ENCODE measurements at places on chromosomes 1 and 21. TPM values are rescaled to one million over a fixed set of nuclear protein-coding genes. Genes with fewer than 3 reads are reported as not detected.
A peak's percentile ranks its signal among the peaks of the same experiment; 100 is the strongest.

DNA sequence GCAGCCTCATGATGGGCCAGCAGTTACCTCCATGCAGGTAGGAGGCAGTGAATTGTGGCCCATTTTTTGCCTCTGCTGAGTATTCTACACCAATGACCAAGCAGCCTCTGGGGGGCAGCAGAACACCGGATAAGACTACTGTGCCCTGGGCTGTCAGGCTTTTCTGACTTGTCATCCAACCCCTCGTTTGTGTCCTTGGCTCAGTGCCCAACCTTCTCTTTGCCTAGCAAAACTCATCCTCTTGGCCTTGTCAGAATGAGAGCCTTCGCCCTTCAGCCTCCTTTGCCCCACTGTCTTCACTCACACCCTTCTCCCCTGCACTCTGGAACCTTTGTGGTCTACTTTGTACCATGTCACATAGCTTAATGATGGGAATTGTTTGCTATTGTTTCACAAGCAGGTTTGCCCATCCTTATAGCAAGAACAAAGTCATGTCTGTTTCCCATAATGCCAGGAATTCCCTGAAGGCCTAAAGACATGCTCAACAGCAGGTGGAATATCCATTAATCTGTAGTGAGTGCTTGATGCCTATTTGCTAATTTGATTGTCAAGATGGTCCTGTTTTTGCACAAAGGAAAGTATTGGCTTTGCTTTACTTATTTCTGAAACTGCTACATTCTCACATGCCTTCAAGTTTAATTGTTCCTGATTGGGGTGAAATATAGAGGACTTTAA lies 255.9 kb downstream of the HHAT start:
- H3K4me1 ChIP-seq: no peaks in the 10 kb centered on the region
- no peaks in the 10 kb centered on the region for H3K36me3 ChIP-seq
- no peak overlapping the region for H3K27ac ChIP-seq
- no peak overlapping the region for H3K4me3 ChIP-seq

DNA sequence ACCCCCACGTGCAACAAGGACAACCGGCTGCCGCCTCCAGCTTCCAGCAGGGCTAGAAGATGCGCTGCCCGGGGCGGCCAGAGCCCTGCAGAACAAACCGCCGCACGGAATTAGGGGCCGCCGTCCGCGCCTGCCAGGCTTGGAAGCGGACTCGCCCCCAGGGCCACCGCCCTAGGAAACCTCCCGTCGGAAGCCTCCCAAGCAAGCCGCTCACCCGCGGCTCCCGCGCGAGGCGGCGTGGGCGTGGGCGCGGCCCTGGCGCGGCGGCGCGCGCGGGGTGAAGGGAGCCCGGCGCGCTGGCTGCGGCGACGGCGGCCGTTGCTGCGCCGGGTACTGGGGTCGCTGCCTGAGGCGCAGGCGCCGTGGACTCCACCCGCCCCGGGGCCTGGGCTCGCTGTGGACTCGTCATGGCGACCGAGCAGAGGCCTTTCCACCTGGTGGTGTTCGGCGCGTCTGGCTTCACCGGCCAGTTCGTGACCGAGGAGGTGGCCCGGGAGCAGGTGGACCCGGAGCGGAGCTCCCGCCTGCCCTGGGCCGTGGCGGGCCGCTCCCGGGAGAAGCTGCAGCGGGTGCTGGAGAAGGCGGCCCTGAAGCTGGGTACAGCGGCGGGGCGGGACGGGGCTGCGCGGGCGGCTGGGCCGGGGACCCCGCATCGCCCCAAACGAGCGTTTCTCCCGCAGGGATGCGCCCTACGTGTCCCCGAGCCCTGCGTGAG lies at the start of gene SCCPDH:
Gene SCCPDH, plus strand, starts transcription at position 394 of the 715 bp plus-strand sequence. Its CDS starts 14 bp downstream, at position 408.
- no peaks in the 10 kb centered on the region for H3K27me3 ChIP-seq
- no peaks in the 10 kb centered on the region for H3K36me3 ChIP-seq
- H3K4me1 ChIP-seq: peaks cover 11% of the 10 kb centered on the region
- peak; percentile 46 for DNase-seq
- H3K4me3 ChIP-seq: peak within 1 kb of the TSS; percentile 17

DNA sequence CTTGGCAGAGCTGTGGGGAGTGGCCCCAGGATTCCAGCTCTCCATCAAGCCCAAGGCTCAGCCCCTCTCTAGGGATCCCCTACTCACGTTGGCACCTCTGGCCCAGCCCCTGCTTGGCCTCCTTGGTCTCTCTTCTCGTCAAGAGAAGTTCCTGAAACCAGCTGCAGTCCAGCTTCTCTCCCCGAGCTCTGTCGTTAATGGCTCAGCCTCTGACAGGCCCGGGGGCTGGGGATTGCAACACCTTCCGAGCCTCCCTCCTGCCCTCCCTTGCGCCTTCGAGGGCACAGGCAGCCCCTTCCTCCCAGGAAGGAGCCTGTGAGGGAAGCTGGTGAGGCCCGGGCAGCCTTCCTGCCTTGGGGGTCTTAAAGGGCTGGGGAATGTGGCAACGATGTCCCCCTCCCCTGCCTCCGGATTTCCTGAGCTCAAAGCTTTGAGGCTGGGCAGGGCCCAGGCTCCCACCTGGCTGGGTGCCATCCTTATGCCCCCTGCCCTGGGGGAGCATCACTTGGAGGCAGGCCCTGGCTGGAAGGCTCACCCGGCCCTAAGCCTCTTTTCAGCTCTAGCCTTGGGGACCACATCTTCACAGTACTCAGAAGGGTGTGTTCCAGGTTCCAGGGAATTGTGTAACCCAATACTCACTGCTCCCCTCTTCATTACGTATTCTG lies at the start of gene CSF3R:
Gene CSF3R, minus strand, starts transcription at position 190 of the 665 bp plus-strand sequence. CDS start 3,417 bp downstream, outside the sequence.
- no peaks in the 10 kb centered on the region for H3K4me1 ChIP-seq
- H3K36me3 ChIP-seq: no peaks in the 10 kb centered on the region
- no peak for DNase-seq
- no peaks in the 10 kb centered on the region for H3K27me3 ChIP-seq

The VWA5B1 gene
- 0.11 TPM for polyA plus RNA-seq

The HSPB7 gene
- not detected for polyA plus RNA-seq

GRCh38 chr1:118649369-118650106 lies 338.6 kb downstream of the TBX15 start:
- H3K4me1 ChIP-seq: no peaks in the 10 kb centered on the region
- no peak overlapping the region for H3K4me3 ChIP-seq
- no peaks in the 10 kb centered on the region for H3K27me3 ChIP-seq
- H3K27ac ChIP-seq: no peak overlapping the region
- DNase-seq: no peak

The VASH2 gene
- not detected for polyA plus RNA-seq

DNA sequence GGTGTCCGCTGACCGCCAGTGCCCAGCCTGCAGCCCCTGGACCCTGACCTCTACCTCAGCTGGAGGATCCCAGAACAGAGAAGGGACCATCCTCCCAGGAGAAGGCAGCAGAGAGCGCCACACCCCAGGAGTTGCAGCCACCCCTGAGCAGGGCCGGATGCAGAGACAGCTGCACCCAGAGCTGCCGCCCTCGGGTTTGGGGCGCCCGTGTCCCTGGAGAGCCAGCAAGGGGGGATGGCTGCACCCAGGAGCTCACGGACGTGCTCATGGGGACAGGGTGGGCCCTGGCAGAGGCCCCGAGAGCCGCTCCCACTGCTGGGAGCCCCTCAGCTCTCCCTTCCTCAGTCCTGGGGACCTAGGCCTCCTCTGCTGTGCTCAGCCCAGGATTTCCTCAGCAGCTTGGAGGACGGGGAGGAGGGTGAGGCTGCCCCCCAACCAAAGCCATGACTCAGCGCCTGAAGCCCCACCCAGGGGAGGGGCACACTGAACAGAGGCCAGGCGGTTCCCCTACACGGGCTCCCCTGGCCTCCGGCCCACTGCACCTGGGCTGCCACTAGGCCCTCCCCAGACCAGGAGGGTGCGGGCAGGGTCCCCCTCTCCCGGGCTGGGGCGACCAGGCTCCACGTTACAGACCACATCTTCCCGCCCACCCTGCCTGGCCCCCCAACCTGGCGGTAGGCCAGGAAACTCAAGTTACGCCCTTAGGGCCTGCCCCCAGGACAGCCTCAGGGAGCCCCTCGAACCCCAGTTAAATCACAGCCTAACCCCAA lies 2.2 kb downstream of the ACAP3 start:
- H3K27me3 ChIP-seq: no peaks in the 10 kb centered on the region
- H3K27ac ChIP-seq: peak overlapping the region; percentile 24
- H3K4me3 ChIP-seq: peak overlapping the region; percentile 39
- peaks cover 36% of the 10 kb centered on the region for H3K4me1 ChIP-seq

GRCh38 chr21:29465546-29465945 lies 166.8 kb downstream of the BACH1 start:
- H3K4me1 ChIP-seq: no peaks in the 10 kb centered on the region
- H3K27me3 ChIP-seq: no peaks in the 10 kb centered on the region
- no peaks in the 10 kb centered on the region for H3K36me3 ChIP-seq
- H3K4me3 ChIP-seq: no peak overlapping the region
- H3K27ac ChIP-seq: no peak overlapping the region

- no peaks in the 10 kb centered on the region for H3K4me1 ChIP-seq
- H3K27ac ChIP-seq: no peak overlapping the region
- H3K27me3 ChIP-seq: no peaks in the 10 kb centered on the region
- peaks cover 82% of the 10 kb centered on the region for H3K36me3 ChIP-seq
Measured at GRCh38 chr1:19138958-19139581, 71.0 kb downstream of the UBR4 start.

The ORC1 gene
- 0.16 TPM for polyA plus RNA-seq

The HORMAD1 gene
- polyA plus RNA-seq: not detected

GRCh38 chr1:165631342-165632151 lies 513 bp downstream of the MGST3 start:
- no peaks in the 10 kb centered on the region for H3K27me3 ChIP-seq
- peak overlapping the region; percentile 97 for H3K4me3 ChIP-seq
- H3K36me3 ChIP-seq: no peaks in the 10 kb centered on the region
- H3K27ac ChIP-seq: peak overlapping the region; percentile 69
- peaks cover 35% of the 10 kb centered on the region for H3K4me1 ChIP-seq
- DNase-seq: peak; percentile 14

- no peak overlapping the region for H3K27ac ChIP-seq
- no peak overlapping the region for H3K4me3 ChIP-seq
- H3K36me3 ChIP-seq: no peaks in the 10 kb centered on the region
Measured at GRCh38 chr1:172897738-172898137, 153.0 kb downstream of the TNFSF18 start.

GRCh38 chr1:84363622-84364021 lies 34.7 kb upstream of the DNASE2B start:
- H3K27ac ChIP-seq: no peak overlapping the region
- H3K4me1 ChIP-seq: no peaks in the 10 kb centered on the region
- no peak for DNase-seq
- no peak overlapping the region for H3K4me3 ChIP-seq
- no peaks in the 10 kb centered on the region for H3K27me3 ChIP-seq

The PTPRF gene
- polyA plus RNA-seq: not detected
